ENCODE measurements at places on chromosomes 1 and 21.

- no peak overlapping the region for H3K4me3 ChIP-seq
- H3K36me3 ChIP-seq: no peaks in the 10 kb centered on the region
- peaks cover 9% of the 10 kb centered on the region for H3K4me1 ChIP-seq
These were observed 31.6 kb downstream of the LHX4 start for GRCh38 chr1:180261524-180262155.

DNA sequence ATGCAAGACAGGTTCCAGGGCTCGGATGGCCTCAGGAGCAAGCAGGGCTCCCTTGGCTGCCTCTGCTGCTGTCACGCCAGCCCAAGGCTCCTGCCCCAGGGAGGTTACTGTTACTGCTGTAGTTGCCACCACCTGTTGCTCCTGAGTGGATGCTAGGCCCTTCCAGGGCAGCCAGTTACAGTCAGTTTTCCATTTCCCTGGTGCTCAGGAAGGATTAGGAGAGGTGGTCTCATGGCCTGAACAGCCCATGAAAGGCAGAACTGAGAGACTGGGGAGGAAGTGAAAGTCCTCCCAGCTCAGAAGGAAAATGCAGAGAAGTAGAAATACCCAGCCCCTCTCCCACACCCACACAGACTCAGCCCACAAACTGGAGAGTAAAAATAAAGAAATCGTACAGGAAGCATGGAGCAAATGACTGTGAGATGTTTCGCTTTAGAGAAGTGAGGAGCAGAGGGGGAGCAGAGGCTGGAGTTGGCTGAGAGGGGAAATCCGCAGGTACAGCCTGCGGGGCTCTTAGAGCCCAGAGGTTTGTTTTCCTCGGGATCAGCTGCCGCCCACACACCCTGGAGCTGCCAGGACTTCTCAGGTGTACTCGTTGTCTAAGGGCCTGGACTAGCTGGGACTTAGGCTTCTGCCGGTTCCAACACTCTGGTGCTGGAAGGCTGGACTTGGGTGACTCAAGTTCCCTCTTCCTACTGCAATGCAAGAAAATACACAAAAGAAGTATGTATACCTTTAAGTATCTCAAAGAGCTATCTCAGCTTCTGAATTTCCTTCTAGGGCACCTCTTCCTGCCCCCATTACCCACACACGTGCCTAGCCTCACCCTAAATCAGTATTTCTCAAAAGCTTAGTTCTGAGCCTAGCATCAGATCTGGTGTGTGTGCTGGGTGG is 2.3 kb downstream of the IL6R start:
- H3K27me3 ChIP-seq: peaks cover 74% of the 10 kb centered on the region
- no peak for DNase-seq
- no peak overlapping the region for H3K27ac ChIP-seq
- H3K4me1 ChIP-seq: peaks cover 40% of the 10 kb centered on the region
- H3K4me3 ChIP-seq: no peak overlapping the region

- peaks cover 16% of the 10 kb centered on the region for H3K36me3 ChIP-seq
- H3K27ac ChIP-seq: no peak overlapping the region
- H3K4me1 ChIP-seq: peaks cover 25% of the 10 kb centered on the region
- DNase-seq: no peak
- H3K4me3 ChIP-seq: no peak overlapping the region
- H3K27me3 ChIP-seq: peaks cover 2% of the 10 kb centered on the region
These were observed 5.3 kb downstream of the LUZP1 start for GRCh38 chr1:23163395-23163794.

DNA sequence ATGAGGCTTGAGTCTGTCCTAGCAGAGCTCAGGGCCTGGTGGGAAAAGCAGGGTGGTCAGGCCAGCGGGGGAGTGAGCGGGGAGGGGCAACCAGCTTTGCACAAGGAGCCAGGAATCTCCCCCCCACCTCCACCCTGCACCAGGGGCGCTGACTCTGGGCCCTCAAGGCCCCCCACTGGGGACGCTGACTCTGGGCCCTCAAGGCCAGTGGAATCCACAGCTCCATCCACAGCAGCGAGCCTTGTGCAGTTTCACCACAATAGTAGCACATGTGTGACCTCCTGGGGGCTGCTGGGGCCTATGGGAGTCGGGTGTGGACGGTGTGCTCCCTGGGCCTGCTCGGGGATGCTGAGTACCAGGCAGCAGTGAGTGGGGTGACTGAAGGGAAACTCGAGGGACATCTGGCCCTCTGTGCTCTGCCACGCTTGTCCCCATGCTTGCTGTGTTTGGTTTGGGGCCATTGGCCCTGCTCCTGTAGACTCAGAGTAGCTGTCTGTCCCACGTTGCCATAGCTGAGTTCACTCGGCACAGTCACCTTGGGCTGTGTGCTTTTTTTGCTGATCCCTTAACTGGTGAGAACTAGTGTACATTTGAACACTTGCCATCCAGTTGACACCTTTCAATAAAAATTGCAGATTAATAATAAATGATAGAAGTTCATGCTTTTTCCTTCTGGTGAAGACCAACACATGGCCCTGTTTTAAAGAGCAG is 89.2 kb downstream of the ADARB1 start:
- no peak overlapping the region for H3K4me3 ChIP-seq
- H3K27ac ChIP-seq: peak overlapping the region; percentile 83
- DNase-seq: no peak
- H3K27me3 ChIP-seq: peaks cover 4% of the 10 kb centered on the region
- peaks cover 32% of the 10 kb centered on the region for H3K4me1 ChIP-seq

- no peaks in the 10 kb centered on the region for H3K4me1 ChIP-seq
- H3K4me3 ChIP-seq: no peak overlapping the region
- no peaks in the 10 kb centered on the region for H3K27me3 ChIP-seq
- DNase-seq: no peak
These were observed 1685.4 kb downstream of the MRPL39 start for GRCh38 chr21:23921670-23922418.

DNA sequence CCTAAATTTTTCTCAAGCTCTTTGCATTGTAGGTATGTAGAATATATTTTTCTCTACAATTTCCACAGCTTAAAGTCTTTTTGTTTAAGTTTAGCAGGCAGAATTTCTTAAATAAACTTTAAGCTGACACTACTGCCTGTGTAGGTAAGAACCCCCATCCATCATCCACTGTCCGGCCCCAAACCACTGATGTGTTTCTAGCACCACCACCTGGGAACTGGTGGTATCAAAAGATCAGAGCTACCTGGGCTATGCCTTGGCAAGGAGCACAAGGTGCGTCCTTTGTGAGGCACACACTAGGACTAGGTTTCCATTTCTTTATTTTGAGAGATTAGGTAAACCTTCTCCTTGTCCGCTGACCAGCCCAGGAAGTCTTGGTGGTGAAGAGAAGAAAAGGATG is 10.5 kb upstream of the LELP1 start:
- no peak overlapping the region for H3K27ac ChIP-seq
- peak; percentile 46 for DNase-seq
- peaks cover 6% of the 10 kb centered on the region for H3K27me3 ChIP-seq

Data from nephron progenitor cell (in vitro differentiated cells).